ENCODE measurements at places on chromosomes 1 and 21. TPM values are rescaled to one million over a fixed set of nuclear protein-coding genes. Genes with fewer than 3 reads are reported as not detected.

CDC14A gene
- 26.9 TPM for total RNA-seq

HENMT1 gene
- 3.7 TPM for total RNA-seq

MPZ gene
- total RNA-seq: 2.0 TPM

ARHGAP30 gene
- 0.06 TPM for total RNA-seq

DNASE2B gene
- total RNA-seq: not detected

AADACL4 gene
- not detected for total RNA-seq

ANKRD34A gene
- 0.28 TPM for total RNA-seq

SERPINC1 gene
- not detected for total RNA-seq

DNA sequence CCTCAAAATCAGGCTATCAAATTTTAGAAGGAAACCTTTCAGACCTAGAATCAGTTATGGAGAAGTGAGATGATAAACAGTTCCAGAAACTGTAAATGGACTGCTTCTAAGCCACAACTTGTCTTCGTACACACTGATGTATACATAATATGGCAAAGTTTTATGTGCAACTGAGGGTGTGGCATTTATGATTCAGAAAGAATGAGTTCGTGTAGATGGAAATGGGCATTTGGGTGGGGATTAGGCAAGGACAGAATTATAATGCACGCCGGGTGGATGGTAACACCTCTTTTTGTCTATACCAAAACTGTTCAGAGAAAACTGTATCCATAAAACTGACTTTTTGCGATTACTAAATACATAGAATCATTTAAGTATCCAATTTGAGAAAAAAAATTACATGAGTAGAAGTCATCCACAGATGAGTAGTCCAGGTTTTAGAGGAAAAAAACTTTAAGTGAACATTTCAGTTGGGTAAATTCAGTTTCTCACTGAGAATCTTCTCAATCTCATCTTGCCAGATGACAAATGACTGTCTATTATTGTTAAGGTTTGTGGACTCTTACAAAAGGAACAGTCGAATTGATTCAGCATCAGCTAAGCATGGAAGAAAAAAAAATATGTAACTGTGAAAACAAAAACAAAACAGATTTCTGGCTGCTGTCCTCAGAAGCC, 22.5 kb downstream of the ERRFI1 start:
- no peak overlapping the region for H3K4me3 ChIP-seq
- peaks cover 12% of the 10 kb centered on the region for H3K4me1 ChIP-seq

- DNase-seq: no peak
- H3K36me3 ChIP-seq: no peaks in the 10 kb centered on the region
- no peak overlapping the region for H3K4me3 ChIP-seq
- no peaks in the 10 kb centered on the region for H3K27me3 ChIP-seq
- H3K27ac ChIP-seq: no peak overlapping the region
These were observed 57.1 kb upstream of the COX20 start for GRCh38 chr1:244778344-244778743.

DNA sequence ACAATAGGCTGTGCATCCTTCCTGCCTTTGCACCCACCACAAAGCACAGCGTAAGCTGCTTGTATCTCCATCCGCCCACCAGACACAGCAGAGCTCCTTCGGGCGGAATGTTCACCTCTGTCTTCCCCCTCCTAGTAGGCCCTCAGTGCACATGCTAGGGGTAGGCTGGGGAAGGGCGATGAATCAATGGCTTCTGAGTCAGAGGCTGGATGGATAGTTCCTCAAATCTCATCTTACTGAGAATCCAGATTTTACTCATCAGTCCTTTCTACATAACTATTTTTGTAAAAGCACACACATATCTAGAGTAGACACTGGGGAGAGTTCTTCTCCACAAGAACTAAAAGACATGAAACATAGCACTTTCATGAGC, 73.8 kb downstream of the BCAR3 start:
- H3K4me1 ChIP-seq: peaks cover 20% of the 10 kb centered on the region
- DNase-seq: no peak
- H3K27me3 ChIP-seq: no peaks in the 10 kb centered on the region
- H3K27ac ChIP-seq: no peak overlapping the region
- H3K36me3 ChIP-seq: no peaks in the 10 kb centered on the region
- H3K4me3 ChIP-seq: no peak overlapping the region

GRCh38 chr1:61638911-61639605, 85.9 kb downstream of the TM2D1 start:
- H3K4me3 ChIP-seq: no peak overlapping the region
- no peaks in the 10 kb centered on the region for H3K4me1 ChIP-seq
- H3K27ac ChIP-seq: no peak overlapping the region
- no peak for DNase-seq

GRCh38 chr1:218066332-218066731, 218.8 kb upstream of the RRP15 start:
- no peaks in the 10 kb centered on the region for H3K36me3 ChIP-seq
- no peaks in the 10 kb centered on the region for H3K4me1 ChIP-seq
- no peak for DNase-seq
- H3K27me3 ChIP-seq: no peaks in the 10 kb centered on the region
- no peak overlapping the region for H3K27ac ChIP-seq
- no peak overlapping the region for H3K4me3 ChIP-seq

- DNase-seq: no peak
- H3K4me1 ChIP-seq: no peaks in the 10 kb centered on the region
- no peak overlapping the region for H3K27ac ChIP-seq
- H3K4me3 ChIP-seq: no peak overlapping the region
- no peaks in the 10 kb centered on the region for H3K27me3 ChIP-seq
These were observed 33.5 kb downstream of the ASH1L start for GRCh38 chr1:155529109-155529508.

GRCh38 chr1:81948495-81948894, 147.8 kb downstream of the ADGRL2 start:
- peaks cover 41% of the 10 kb centered on the region for H3K36me3 ChIP-seq
- H3K4me1 ChIP-seq: peaks cover 43% of the 10 kb centered on the region
- H3K4me3 ChIP-seq: no peak overlapping the region
- DNase-seq: no peak
- no peaks in the 10 kb centered on the region for H3K27me3 ChIP-seq

- no peaks in the 10 kb centered on the region for H3K27me3 ChIP-seq
- no peak overlapping the region for H3K27ac ChIP-seq
- no peaks in the 10 kb centered on the region for H3K36me3 ChIP-seq
- no peak for DNase-seq
These were observed 1156.6 kb downstream of the PLA2G4A start for GRCh38 chr1:187985145-187985896.

DNA sequence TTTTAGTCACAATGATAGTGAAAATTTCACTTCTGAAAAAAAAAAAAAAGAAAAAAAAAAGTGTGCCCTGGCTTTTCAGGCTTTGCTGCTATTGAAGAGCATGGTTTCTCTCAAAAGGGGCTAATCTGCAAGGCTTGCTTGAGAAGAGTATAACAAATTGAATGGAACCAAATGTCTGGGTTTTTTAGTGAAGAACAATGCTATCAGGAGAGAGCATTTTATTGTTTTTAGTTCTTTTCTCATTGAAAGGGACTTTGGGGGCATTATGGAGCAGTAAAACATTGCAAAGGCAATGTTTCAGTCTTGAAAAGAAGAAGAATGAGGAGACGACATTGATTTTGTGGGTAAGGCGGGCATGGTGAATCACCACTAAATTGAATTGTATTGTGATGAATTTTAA, 28.2 kb downstream of the VCAM1 start:
- H3K27me3 ChIP-seq: no peaks in the 10 kb centered on the region
- H3K4me3 ChIP-seq: no peak overlapping the region
- peak; percentile 60 for DNase-seq
- peak overlapping the region; percentile 65 for H3K27ac ChIP-seq
- no peaks in the 10 kb centered on the region for H3K36me3 ChIP-seq

- no peak for DNase-seq
- H3K4me3 ChIP-seq: no peak overlapping the region
- H3K4me1 ChIP-seq: no peaks in the 10 kb centered on the region
- H3K36me3 ChIP-seq: no peaks in the 10 kb centered on the region
- no peak overlapping the region for H3K27ac ChIP-seq
These were observed 195.0 kb upstream of the EDN2 start for GRCh38 chr1:41679531-41679930.

GRCh38 chr1:29354511-29355098, 118.3 kb downstream of the PTPRU start:
- H3K36me3 ChIP-seq: no peaks in the 10 kb centered on the region
- no peaks in the 10 kb centered on the region for H3K27me3 ChIP-seq
- no peak for DNase-seq
- no peak overlapping the region for H3K27ac ChIP-seq

- H3K4me1 ChIP-seq: no peaks in the 10 kb centered on the region
- no peak overlapping the region for H3K4me3 ChIP-seq
- no peak overlapping the region for H3K27ac ChIP-seq
- no peak for DNase-seq
- no peaks in the 10 kb centered on the region for H3K36me3 ChIP-seq
These were observed 1202.9 kb downstream of the NCAM2 start for GRCh38 chr21:22201126-22201525.

DNA sequence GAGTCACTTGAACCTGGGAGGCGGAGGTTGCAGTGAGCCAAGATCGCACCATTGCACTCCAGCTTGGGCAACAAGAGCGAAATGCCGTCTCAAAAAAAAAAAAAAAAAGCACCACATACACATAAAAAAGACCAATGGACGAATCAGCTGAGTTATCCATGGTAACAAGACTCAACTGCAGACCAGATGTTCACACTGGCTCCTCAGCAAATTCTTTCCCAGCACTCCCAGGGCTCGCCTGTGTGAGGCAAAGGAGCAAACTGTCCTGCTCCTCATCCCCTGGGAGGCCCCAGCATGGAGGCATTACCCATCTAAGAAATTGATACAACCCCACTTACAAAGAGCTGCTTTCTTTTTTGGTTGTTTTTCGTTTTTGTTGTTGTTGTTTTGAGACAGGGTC, 3.1 kb downstream of the TMEM234 start:
- H3K4me3 ChIP-seq: no peak overlapping the region
- no peak for DNase-seq
- no peak overlapping the region for H3K27ac ChIP-seq
- no peaks in the 10 kb centered on the region for H3K36me3 ChIP-seq

DNA sequence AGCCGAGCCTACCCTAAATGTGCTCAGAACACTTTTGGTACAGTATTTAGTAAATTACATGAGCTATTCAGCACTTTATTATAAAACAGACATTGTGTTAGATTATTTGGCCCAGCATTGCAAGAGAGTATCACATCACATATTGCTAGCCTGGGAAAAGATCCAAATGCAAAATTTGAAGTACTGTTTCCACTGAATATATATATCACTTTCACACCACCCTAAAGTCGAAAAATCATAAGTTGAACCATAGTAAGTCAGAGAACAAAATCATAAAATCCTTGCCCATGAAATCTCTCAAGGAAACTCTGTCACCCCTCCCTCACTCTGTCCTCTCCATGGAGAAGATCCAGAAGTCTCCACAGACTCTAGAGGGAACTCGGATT, 33.1 kb downstream of the RGS8 start:
- H3K27ac ChIP-seq: no peak overlapping the region
- H3K36me3 ChIP-seq: no peaks in the 10 kb centered on the region
- H3K27me3 ChIP-seq: no peaks in the 10 kb centered on the region
- no peak for DNase-seq
- peaks cover 3% of the 10 kb centered on the region for H3K4me1 ChIP-seq

- no peak overlapping the region for H3K27ac ChIP-seq
- no peaks in the 10 kb centered on the region for H3K27me3 ChIP-seq
- no peak overlapping the region for H3K4me3 ChIP-seq
- no peak for DNase-seq
- H3K36me3 ChIP-seq: no peaks in the 10 kb centered on the region
These were observed 24.9 kb downstream of the CFAP126 start for GRCh38 chr1:161342821-161343220.

DNA sequence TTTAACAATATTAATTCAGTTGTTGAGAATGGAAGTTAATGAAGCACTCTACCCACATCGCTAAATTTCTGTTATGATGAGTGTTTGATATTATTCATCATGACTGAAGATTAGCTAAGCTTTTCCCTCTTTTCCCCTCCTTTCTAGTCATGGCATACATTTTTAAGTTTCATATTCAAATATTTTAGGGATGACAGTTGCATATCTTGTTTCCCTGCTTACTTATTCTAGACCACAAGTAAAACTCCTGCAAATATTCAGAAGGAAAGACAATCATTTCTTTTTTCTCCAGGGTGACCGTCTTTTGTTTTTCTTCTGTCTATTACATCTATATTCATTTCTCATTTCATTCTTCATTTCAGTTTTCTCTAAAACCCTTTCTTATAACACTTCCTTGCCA, 906.0 kb downstream of the ADGRL2 start:
- no peaks in the 10 kb centered on the region for H3K36me3 ChIP-seq
- H3K27me3 ChIP-seq: no peaks in the 10 kb centered on the region
- H3K4me1 ChIP-seq: no peaks in the 10 kb centered on the region
- no peak overlapping the region for H3K27ac ChIP-seq
- DNase-seq: no peak

DNA sequence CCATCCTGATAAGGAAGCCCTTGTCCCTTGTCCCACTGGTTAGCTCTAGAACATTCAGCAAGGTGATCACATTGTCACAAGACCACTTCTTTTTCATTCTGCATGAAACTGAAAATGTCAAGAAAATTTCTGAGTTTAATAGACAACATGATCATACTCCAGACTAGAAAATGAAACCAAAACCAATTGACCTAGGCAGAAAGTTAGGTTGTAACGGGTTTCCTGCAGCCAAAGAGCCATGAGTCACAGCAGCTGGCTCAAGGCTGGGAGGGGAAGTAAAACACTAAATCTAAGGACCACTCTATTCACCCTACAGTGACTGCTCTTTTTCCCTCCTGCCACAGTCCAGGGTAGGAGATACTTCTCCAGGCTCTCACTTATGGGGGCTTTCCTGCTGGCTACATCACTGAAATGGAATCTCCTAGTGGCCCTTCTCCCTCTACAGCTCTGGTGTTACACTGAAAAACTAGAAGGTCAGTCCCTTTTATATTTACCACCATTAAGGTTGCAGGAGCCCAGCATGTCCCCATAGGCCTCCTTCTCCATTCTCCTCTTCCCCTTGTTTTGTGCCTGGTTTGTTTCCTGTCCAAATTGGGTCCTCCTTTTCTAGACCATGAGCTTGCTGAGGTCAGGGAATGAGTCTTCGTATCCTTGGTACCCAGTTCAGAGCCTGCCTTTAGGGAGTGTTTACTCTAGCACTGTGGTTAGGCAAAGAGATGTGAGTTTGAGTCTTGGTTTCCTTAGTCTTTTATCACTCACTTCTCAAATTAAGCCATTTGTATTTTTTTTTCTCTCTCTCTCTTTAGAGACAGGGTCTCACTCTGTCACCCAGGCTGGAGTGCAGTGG, 236.5 kb upstream of the JUN start:
- DNase-seq: no peak
- H3K27me3 ChIP-seq: peaks cover 4% of the 10 kb centered on the region

Measured in neural progenitor cell (in vitro differentiated cells).